ENCODE measurements at places on chromosomes 4 and X.

GRCh38 chrX:115226929-115227328, 7.0 kb downstream of the LRCH2 start:
- peak; percentile 5 for DNase-seq

- no peak for DNase-seq
These were observed 1920.5 kb upstream of the PCDH7 start for GRCh38 chr4:28799696-28800095.

- no peak for DNase-seq
These were observed 24.3 kb downstream of the PSAPL1 start for GRCh38 chr4:7410446-7410845.

DNA sequence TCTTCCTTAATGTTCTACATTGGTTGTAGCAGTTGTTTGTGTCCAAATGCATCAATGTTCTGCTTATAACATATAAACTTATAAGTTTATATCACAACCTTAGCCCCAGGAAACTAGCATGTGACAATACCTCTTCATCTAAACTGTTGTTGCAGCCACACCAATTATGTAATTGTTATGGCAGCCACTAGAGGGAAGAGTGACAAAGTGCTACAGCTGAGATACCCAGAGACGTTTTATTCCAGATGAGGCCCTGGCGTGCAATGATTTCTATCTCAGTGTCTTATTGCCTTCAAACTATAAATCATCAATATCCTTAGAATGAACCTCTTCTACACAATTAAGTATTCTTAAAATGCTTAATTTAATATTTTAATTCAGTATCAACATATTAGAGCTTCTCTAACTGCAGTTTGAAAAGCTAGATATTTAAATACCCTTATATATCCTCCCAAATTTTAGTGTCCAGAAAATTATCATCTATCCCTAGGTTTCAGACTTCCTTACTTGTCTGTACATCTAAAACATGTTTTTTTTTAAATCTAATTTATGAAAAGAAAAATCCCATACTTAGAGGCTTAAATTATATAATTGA, 171.6 kb downstream of the PCDH10 start:
- no peak for DNase-seq

DNA sequence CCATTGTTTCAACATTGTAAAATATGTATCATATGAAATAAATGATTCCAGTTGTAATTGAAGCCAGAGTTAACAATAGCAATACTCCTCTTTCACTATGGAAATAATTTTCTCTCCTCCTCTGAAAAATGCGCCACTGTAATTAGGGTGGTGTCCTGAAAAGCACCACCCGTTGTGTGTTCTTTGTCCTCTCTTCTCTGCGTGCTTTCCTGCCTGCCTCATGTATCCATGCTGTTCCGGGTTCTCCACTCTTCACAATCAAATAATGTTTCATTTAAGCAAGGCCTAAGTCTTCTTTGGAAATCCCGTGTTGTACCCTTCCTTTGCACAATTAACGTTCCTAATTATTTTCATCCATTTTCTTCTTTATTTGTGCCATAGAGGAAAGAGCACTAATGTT, 293.3 kb downstream of the ADGRL3 start:
- no peak for DNase-seq

DNA sequence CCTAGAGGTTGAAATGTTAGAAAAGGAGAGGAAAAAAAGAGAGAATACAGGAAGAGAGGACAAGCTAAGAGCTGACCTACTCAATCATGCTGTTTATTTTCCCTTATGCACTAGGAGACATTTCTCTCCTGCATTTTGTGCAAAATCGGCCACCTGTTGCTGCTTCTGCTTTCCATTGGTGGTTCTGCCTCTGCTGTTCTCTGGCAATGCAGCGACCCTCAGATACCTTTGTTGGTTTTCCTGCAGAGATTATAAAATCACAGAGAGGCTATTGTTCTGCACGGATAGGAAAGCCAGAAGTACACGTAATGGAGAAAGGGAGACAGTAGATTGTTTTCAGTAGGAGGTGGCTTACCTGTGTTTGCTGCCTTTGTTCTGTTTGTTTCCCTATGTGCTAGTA, 108.9 kb downstream of the UNC5C start:
- no peak for DNase-seq

- peak; percentile 81 for DNase-seq
These were observed 7.9 kb downstream of the BDH2 start for GRCh38 chr4:103091601-103092223.

- DNase-seq: peak; percentile 78
These were observed 118.0 kb upstream of the WDFY3 start for GRCh38 chr4:85084371-85085094.

GRCh38 chr4:39937683-39938268, 39.9 kb downstream of the PDS5A start:
- no peak for DNase-seq

DNA sequence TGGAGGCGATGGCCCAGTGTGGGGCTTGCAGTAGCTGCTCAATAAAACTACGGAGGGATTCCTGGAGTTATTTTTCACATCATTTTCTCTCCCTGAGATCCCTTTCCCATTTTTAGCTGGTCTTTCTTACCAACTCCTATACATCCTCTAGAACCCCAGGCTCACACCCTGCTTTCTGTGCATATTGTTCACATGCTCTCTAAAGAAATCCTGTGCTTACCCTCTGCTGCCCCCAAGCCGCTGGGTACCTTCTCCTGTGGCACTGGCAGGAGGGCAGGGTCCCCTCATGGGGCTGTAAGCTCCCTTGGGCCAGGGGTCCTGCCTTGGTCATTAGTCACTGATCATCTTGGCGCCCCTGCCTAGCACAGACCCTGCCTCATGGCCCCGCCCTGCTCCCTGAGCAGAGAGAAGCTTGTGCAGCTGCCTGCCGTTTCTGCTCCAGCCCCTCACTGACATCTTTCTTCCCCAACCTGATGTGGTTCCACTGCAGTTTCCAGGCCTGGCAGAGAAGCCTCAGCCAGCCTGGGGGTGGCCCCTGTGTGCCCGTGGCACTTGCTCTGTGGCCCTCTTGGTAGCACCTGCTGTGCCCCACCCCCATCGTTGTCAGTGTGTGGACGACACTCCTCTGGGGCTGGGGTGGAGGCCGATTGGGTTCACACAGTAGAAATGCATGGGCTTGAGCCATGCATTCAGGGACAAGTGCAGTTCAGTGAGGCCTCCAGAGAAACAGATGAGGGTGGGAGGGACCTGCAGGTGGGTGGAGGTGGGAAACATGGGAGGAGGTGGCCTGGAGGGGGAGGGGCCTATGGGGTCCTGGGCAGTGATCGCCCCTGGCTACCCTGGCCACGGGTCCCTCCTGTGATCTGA, 69.5 kb downstream of the WFS1 start:
- no peak for DNase-seq

DNA sequence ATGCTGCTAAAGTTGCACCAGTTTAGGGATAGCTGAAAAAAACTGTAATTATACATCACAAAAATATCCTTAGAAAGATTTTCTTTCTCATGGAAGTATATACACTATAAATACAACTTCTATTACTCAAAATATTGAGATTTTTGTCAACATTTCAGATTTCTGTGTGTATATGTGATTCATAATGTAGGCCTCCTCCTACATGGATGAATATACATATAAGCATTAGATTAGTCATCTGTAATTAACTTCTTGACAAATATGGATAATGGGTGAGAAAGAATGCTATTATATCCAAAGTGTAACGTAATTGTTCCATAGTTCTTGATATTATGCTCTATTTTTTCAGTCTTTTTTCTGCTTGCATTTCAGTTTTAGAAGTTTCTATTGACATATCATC, 124.9 kb downstream of the CBLL2 start:
- DNase-seq: no peak

Data from NCI-H1436 (cell line).